ENCODE measurements at places on chromosomes 13 and 19. TPM values are rescaled to one million over a fixed set of nuclear protein-coding genes. Genes with fewer than 3 reads are reported as not detected.

DNA sequence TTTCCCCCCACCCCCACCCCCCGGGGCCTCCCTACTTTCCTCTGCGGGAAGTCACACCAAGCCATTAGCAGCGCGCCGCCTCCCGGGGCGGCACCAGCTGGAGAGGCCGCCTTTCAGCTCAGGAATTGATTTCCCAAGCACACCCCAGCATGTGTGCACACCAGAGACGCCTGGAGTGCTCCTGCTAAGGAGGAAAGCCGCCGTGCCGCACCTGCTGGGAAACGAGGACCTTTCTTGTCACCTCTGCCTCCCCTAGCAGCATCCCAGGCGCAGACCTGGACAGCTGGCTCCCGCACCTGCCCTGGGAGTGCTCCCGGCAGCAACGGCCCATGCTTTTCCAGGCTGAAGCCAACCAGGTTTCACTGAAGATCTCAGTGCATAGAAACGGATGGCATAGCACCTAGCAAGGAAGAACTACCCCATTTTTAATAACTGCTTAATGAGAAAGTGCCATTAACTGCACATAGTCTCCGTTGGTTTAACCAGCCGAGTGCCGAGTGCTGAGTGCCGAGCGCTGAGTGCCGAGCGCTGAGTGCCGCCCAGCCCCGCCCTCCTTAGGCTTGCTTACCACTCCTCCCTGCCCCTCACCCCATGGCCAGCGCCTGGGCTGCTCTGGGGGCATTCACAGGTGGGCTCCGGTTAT, 165.0 kb downstream of the USP12 start:
- peaks cover 10% of the 10 kb centered on the region for H3K27me3 ChIP-seq
- no peaks in the 10 kb centered on the region for H3K36me3 ChIP-seq
- H3K4me3 ChIP-seq: peak overlapping the region; percentile 68
- no peak overlapping the region for H3K27ac ChIP-seq

DNA sequence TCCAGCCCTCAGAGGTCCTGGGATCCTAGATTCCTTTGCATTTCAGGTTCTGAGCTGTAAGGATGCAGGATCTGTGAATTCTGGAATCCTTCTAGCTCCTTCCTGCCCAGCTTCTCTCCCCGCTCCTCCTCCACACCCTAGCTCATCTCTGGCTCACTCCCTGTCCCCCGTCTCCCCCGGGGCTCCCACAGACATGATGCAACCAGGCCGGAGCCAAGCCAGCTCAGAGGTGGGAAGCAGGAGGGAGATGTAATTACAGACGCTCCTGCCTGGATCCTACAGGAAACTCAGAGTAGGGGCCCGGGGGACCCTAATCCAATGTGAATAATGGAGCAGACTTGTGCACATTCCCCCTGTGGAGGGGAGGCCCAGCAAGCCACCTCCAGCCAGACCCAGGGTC, 4.5 kb downstream of the GNG8 start:
- H3K36me3 ChIP-seq: no peaks in the 10 kb centered on the region
- peaks cover 19% of the 10 kb centered on the region for H3K4me1 ChIP-seq
- no peak overlapping the region for H3K4me3 ChIP-seq
- no peak for DNase-seq

GRCh38 chr19:12777217-12778016, 2.1 kb upstream of the HOOK2 start:
- no peaks in the 10 kb centered on the region for H3K36me3 ChIP-seq
- DNase-seq: no peak
- H3K27me3 ChIP-seq: no peaks in the 10 kb centered on the region
- peaks cover 44% of the 10 kb centered on the region for H3K4me1 ChIP-seq
- peak overlapping the region; percentile 87 for H3K4me3 ChIP-seq

Gene UNC13A
- total RNA-seq: 2.0 TPM

Data from chondrocyte (in vitro differentiated cells).